ENCODE measurements at places on chromosomes 4 and X.

GRCh38 chr4:47340914-47341313 is 122.6 kb downstream of the COMMD8 start:
- DNase-seq: no peak

GRCh38 chr4:157115613-157116335 is 39.8 kb downstream of the GLRB start:
- DNase-seq: no peak

GRCh38 chrX:19005909-19006308 is 22.0 kb upstream of the PHKA2 start:
- no peak for DNase-seq

GRCh38 chr4:10173037-10173753 is 56.6 kb upstream of the WDR1 start:
- no peak for DNase-seq

DNA sequence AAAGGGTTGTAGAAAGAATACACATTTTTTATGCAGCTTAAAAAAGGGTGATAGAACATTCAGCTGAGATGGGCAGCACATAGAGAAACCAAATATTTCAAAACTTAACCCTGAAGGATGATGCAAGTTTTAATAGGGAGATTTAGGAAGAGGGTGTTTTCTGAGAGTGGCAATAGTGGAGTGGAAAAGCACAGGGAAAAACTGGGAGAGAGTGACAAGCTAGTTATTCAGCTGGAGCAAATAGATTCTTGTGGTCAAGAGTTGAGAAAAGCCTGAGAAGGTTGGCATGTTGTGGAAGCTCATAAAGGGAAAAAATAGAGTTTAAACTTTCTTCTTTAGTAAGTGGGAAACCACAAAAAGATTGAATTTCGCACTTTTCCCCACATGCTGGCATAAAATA is 359.6 kb upstream of the PITX2 start:
- no peak for DNase-seq

DNA sequence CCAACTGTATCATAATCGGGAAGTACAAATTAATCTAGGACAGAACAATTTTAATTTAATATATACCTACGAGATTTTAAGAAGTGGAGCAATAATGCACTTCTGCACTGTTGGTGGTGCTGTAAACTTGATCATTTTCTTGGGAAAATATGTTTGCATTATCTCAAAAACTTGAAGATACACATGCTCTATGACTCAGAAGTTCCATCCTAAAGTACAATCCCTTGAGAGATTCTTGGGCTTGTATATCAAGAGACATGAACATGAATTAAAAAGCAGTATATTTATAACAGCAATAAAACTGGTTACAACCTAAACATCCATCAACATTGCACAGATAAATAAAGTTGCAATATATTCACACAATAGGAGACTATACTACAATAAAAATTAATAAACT is 168.8 kb downstream of the CLCN4 start:
- DNase-seq: no peak

DNA sequence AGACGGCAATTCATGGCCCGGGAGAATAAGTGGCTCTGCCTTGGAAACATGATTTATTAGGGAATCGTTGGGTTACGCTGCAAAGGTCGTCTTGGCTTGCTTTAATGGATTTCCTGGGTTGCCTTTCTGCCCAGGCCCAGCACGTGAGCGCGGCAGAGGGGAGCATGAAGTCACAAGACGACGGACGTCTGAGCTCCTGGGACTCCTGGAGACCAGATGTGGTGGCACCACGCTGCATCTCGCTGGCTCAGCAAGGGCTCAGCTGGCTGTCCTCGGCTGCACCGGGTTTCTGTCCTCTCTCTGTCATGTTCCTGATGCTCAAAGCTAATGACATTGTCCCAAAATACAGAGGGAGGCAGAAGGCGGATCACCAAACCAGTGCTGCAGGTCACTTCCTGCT is 61.2 kb downstream of the C4orf50 start:
- no peak for DNase-seq

DNA sequence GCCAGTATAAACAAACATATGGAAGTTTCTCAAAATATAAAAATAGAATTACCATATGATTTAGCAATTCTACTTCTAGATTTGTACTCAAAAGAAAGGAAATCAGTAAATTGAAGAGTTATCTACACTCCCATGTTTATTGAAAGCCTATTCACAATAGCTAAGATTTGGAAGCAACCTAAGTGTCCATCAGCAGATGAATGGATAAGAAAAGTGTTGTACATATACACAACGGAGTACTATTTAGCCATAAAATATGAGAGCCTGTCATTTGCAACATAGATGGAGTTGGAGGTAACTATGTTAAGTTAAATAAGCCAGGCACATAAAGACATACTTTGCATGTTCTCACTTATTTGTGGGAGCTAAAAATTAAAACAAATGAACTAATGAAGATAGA is 257.8 kb downstream of the TEX13C start:
- DNase-seq: no peak

GRCh38 chr4:71711985-71712348 is 71.9 kb downstream of the GC start:
- no peak for DNase-seq

DNA sequence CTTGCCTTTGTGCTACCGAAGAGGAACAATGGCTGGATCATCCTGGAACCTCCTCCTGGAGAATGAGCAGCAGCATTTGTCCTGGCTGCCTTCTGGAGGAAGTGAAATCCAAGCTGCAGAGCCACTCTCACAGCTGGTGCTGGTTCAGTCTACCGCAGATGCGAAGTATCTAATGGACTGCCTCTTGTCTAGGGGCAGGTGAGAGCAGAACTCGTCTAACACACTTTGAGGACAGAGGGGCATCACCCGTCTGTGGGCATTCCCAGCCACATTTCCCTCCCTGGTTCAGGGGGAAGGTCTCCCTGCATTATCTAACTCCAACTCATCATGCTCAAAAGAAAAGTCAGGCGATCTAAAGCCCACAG is 338.2 kb upstream of the GATB start:
- no peak for DNase-seq

DNA sequence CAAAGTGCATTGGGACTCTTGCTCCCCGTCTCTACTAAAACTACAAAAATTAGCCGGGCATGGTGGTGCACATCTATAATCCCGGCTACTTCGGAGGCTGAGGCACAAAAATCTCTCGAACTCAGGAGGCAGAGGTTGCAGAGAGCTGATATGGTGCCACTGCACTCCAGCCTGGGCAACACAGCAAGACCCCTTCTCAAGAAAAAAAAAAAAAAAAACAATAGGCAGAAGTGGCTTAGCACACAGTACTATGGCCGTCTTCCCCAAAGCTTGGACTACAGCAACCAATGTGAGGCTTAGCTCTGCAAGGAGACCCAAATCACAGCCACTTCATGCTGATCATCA is 162.8 kb upstream of the PRDX4 start:
- DNase-seq: no peak

DNA sequence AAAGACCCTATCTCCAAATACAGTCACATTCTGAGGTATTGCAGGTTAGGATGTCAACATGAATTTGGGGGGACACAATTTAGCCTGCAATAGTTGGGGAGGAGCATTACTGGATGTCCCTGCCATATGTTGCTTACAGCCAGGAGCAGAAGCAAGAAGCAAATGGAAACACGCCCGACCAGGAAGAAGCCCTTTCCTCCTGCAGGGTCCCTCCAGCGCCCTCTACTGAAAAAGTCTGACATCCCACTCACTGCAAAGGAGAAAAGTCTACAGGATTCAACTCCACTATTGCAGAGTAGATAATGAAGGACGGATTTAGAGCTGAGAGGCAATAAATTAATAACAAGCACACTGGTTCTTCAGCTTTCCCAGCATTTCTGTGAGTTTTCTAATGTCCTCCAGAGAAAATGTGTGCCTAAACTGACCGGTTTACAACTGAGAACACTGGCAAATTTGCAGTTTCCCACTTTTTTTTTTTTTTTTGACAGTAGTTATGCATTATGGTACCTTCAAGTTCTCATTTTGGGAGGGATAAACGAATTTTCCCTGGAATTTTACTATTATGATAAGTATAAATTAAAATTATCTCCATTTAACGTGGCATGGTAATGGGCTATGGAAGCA is 31.7 kb downstream of the COQ2 start:
- peak; percentile 45 for DNase-seq

DNA sequence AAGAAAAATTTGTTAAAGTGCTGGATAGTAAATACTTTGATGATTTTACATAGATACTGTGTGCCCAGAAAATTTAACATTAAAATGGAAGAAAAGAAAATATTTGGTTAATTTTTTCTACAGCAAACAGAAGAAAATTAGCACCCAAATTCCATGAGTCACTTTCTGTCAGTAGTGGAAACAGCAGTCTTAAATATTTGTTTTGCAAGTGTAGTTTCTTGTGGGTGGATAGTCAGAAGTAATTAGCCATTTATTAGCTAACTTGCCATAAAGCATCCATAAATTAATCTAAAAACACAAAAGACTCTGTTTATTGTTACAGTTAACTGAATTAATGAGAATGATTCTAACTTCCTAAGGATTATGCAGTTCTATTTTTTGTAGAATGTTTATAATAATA is 9.7 kb upstream of the UFSP2 start:
- no peak for DNase-seq

DNA sequence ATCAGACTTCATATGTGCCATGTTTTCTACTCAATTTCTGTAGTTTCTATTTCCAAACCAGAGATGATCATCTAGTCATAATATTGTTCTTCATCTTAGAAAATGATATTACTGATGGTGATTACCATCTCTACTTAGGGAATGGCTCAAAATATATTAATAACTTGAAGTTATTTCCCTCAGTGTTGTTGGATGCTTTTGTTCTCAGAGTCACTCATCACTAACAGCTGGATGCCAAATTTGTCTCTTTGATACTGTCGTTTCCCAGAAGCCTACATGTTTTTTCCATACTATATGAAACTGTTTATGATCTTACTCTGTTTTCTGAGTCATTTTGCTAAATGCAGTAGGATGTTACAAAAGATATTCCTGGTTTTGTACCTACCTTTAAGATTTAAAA is 8.9 kb downstream of the PGAM4 start:
- DNase-seq: no peak

DNA sequence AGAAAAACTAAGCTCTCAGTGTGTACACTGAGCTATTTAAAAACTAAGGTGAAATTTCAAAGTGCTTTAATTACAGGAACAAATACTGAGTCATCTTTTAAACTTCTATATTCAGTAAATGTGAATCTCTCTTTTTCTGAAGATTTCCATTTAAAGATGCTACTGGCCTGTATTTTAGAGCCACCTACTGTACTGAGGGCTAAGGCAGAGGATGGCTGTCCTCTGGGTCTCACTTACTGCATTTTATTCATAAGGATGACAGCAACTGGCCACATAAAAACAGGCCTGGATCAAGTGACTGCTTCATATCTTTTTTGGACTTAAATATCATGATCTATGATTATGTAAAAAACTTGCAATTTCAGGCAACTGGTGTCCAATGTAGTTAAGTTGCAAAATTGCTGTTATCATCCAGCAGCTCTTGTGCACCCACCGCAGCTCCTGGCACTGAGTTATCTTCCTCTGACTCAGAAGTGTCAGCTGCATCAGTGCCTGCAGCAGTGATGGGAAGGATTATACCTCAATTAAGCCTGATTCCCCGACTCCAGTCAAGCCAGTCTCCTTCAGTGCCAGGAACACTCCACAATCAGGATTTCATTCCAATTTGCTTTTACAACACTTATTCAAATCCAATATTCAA is 1073.7 kb downstream of the PDHA2 start:
- DNase-seq: no peak

DNA sequence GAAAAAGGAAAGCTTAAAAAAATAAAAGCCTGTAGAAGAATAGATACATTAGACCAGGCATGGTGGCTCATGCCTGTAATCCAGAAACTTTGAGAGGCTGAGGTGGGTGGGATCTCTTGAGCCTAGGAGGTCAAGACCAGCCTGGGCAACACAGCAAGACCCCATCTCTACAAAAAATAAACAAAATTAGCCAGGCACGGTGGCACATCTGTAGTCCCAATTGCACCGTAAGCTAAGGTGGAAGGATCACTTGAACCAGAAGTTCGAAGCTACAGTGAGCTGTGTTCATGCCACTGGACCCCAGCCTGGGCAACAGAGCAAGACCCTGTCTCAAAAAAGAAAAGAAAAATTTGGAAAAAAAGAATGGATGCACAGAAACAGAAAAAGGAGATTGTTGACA is 149.4 kb downstream of the APBB2 start:
- DNase-seq: no peak

DNA sequence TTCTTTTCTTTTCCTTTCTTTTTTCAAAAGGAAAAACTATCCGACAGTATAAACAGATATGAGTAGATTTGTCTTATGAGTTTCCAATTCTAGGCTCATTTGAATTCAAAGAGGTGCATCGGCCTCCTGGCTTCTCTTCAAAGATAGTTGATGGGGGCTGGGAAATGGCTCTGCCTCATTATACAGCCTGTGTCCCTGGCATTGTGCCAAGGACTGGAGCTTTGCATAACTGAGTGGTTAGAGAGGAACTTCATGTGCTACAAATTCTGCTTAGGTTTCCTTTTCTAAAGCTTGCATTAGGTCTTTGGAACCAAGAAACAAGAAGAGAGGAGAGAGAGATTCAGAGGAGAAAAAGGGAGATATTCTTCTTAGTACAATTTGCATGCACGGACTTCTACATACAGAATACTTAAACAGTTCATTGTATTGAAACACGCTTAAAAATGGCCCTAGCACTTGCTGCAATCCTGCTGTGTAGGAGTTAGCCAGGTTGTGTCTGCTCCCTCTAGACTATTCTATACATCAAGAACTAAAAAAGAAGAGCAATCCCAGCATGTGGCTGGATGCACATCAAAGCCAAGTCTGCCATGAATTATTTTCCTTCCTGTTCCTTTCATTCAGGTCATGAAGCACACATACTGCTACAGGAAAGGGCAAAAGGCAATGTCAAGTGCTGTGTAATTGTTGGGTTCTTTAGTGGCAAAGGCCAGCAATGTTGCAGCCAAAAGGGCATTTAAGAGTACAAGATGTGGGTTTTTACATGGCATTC is 70.9 kb downstream of the INTS12 start:
- DNase-seq: peak; percentile 28

- no peak for DNase-seq
Measured at GRCh38 chrX:790783-791360, 160.3 kb downstream of the SHOX start.

- no peak for DNase-seq
Measured at GRCh38 chrX:63424063-63424462, 72.9 kb upstream of the SPIN4 start.

- DNase-seq: no peak
Measured at GRCh38 chr4:174714393-174715211, 114.4 kb downstream of the GLRA3 start.

DNA sequence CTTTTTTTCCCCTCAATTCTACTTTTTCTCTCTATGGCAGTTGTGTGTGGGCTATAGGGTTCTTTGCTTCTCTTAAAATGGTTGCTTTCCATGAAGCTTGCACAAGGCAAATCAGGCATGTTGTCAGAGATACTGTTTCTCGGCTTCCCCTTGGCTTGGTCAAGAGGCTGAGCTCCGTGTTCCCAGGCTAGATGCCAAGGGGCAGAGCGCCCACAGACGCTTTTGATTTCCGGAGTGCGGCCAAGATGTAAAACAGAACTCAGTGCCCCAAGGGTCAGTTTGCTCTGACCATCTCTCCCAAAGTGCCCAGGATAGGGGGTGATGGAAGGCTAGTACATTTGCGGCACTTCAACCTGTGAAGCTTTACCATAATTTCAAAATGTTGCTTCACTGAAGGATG is 64.2 kb upstream of the DIPK2B start:
- no peak for DNase-seq

GRCh38 chr4:184664445-184665210 is 15.1 kb downstream of the PRIMPOL start:
- no peak for DNase-seq

All from right hindlimb (tissue), 1 donor.